ENCODE measurements at places on chromosomes 11 and 22.

DNA sequence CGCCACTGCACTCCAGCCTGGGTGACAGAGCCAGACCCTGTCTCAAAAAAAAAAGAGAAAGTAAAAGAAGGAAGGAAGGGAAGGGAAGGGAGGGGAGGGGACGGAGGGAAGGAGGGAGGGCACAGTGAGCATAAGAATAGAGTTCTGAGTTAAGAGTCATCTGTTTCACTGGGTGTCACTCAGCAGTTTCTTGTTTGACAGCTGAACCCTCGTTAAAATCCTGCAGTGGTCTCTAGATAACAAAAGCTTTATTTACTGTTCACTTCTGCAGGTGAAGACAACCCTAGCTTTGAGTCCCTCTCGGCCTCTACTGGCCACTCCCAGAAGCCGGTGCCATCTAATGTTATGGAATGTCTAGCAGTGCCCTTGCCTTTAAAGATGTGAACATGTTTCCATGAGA, 71.2 kb downstream of the CLPB start:
- no peak for DNase-seq

DNA sequence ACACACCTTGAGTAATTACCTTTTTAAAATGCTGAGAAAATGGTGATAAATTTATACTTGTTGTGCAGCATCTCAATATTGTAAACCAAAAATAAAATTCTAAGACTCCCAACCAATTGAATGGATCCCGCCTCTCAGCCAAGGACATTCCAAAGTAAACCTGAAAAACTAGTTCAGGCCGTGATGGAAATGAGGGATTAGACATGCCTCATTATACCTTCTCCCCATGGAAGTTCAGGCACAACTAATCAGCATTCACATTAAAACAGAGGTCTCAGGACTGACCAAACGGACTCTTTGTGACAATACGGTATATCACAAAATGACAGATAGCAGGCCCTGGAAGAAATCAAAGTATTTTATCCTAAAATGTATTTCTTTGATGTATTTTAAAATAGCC, 907.4 kb upstream of the RAG2 start:
- no peak for DNase-seq

DNA sequence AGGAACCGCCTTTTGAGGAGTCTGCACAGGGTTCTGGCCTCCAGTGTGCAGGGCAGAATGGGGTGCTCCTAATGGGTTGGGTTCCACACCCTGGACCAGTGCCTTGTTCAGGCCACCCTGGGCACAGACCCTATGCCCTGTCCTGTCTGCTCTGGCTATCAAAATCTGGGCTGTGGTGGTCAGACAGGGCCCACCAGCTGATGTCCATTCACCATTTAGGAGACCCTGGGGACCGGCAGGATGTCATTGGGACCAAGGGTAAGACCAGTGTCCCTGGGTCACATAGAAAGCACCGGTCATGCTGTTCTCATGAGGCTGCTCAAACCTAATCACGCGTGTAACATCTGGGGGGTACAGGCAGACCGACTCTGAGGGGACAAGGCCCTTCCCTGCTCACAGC, 37.3 kb downstream of the PARVG start:
- DNase-seq = no peak

DNA sequence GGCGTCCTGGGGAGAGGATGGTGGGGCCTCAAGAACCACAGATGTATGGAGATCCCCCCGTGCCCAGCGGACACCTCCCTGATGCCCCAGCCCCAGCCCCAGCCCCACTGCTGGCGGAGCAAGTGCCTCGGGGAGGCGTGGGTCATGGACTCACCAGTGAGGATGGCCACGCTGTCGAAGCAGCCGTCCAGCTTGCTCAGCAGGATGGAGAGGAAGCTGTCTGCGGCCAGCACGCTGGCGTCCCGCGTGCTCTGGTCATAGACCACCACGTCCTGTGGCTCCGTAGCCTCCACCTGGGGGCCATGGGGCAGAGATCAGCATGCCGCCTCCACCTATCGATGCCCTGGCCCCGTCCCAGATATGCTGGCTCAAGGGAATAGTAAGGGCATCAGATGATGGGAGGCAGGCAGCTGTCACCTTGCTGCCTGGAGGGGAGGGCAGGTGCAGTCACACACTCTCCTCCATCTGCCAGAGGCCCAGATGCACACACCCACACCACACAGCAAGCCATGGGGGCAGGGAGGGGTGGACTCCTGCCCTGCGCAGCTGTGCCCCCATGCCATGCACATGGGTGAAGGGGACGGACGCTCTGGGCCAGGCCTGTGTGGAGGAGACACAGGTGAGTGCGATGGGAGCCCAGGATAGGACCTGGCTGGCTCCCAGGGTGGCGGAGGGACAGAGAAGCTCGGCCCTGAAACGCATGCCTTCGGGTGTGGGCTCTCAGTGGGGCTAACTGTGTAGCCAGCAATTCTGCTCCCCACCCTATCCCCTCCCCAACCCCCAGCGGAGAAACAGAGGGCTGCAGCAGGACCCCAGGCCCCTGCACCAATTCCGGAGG, 8.2 kb downstream of the DUSP8 start:
- DNase-seq = no peak

DNA sequence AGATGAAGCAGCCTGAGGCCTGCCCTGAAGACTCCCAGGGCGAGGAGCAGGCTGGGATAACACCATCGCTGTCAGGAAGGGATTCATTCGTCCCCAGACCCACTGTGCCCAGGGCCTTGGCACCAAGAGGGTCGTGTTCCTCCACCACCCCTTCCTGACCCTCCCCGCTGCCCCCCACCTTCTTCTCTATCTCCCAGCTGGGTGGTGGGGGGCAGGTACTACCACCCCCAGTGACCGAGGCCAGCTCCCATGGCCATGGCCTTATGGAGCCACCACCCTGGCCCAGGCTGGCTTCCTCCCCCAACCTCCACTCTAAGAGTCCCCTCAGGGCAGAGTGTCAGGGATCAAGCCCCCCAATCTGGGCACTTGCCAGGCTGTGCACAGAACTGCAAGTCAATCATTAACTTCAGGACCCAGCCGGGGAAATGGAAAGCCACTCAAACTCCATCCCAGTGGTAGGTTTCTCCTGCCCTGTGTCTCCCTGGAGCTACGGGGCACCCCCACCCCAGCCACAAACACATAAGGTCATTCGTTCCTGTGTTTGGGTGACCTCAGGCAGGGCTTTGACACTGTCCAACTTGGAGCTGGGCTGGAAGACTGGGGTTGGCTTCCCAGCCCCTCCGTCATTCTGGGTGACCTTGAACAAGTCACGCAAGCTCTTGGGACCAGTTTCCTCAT, 33.3 kb upstream of the WNT11 start:
- no peak for DNase-seq

- peak; percentile 16 for DNase-seq
Observed at GRCh38 chr11:60265373-60266214, 14.9 kb upstream of the MS4A4A start.

DNA sequence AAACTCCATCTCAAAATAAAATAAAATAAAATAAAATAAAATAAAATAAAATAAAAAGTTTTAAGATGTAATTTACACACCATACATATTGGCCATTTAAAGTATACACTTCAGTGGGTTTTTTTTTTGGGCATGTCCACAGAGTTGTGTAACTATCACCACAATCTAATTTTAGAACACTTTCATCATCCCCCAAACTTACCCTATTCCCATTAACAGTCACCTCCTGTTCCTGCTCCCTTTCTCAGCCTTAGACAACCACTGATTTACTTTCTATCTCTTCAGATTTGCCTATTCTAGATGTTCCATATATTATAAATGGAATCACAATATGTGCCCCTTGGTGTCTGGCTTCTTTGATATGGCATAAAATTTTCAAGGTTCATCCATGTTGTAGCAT, 4.6 kb upstream of the ACER3 start:
- no peak for DNase-seq

DNA sequence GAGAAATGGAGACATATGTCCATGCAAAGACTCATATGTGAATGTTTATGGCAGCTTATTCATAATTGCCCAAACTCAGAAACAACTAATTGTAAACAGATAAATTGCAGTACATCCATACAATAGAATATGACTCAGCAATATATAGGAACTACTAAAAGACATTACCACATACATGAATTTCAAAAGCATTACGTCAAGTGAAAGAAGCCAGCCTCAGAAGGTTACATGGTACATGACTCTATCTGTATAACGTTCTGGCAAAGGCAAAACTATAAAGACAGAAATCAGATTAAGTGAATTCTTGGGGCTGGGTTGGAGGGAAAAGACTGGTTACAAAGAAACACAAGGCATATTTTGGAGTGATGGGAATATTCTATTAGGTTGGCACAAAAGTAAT, 7.2 kb downstream of the KCTD21 start:
- DNase-seq = no peak

DNA sequence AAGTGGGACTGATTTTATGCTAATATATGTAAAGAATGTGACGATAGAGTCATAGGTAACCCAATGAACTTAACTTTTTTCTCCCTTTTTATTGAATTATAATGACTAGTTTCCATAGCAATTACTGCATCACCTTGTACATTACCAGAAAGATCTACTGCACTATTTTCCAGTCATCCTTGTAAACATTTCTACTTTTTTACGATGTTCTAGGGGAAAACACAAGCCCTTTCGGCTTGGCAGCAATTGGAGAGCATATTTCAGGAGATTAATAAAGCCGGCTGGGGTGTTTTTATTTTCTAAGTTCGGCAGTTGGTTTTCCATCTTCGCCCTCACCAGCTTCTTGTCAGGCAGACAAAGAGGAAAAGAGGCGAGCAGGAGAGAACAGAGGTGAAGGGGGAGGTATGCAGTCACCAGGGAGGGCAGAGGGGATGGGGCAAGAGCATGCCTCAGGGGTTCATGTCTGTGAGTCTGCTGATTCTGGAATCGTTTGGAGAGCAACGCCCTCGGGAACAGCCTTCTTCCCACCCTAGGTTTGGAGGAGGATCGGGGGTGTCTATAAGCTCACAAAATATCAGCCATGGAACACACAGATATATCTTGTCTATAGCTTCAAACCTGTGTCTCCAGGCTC, 476.4 kb downstream of the MIAT start:
- no peak for DNase-seq

- DNase-seq = no peak
Observed at GRCh38 chr22:20565079-20565734, 57.8 kb downstream of the MED15 start.

DNA sequence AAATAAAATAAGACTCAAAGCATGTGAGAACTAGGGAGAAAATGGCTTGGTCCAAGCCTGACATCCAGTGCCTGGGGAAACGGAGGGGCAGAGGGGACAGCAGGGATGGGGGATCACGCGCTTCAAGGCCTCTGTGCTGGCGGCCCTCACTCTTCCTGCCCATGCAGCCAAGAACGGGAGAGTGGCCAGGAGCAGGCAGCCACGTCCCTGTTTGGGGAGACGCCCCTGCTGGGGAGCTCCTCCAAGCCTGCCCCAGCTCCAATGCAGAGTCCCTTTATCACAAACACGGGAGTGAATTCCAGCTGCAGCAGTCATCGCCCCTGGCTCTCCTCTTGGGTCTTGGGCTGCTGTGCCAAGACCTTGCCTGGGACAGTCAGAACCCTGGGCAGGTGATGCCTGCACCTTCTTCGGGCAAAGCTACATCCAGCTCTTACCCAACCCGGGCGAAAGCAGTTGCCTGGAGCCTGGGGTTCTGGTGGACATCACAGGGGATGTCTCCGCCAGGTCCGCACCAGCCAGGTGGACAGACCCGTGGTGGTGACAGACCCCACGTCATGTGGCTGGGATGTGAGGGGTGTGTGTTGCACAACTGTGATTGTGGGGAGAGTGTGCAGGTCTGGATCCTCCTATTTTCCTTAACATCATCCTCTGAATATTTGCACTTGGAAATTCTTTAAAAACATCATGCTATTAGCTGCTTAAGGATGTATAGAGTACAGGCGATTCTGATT, 1391.3 kb downstream of the BRD1 start:
- no peak for DNase-seq

GRCh38 chr22:17257121-17258001, 38.1 kb upstream of the ADA2 start:
- no peak for DNase-seq
